ENCODE measurements at places on chromosomes 2 and 18. TPM values are rescaled to one million over a fixed set of nuclear protein-coding genes. Genes with fewer than 3 reads are reported as not detected.

DNA sequence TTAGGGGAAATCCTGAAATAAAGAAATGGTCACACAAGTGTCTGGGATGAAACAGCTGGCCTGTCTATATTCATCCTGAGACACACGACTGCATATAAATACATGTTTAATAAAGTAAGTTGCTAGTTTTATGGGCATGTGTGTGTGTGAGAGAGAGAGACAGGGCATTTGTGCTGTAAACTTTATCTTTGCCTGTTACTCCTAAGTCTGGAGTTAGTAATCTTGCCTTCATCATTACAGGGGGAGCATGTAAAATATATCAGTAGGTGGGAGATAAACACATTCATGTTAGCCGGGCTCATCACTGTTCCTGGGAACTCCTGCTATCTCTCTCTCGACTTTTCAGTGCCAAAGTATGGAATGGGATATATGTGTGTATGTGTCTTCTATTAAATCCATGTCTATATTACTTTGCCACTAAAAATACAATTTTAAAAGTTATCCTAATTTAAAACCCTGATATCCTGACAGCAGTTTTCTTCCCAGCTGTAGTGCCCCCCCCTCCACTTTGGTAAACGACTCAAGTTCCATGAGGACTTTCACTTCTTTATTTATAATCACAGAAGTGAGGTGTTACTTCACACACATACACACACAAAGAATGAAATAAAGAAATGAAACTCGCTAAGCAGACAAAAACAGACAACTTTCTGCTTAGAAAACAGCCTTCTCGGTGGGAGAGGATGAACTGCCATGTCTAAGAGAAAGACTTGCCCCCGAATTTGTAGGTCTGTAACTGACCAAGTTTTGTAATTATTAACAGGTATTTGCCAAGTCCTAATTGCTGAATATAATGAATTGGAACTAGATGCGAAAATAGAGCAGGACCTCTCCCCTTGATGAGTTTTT, 947 bp downstream of the ZEB2 start:
- H3K27me3 ChIP-seq = peaks cover 43% of the 10 kb centered on the region
- H3K4me1 ChIP-seq = peaks cover 44% of the 10 kb centered on the region
- no peak for DNase-seq

GRCh38 chr2:9631878-9632700, 1.3 kb upstream of the YWHAQ start:
- H3K36me3 ChIP-seq = no peaks in the 10 kb centered on the region
- no peak overlapping the region for H3K4me3 ChIP-seq
- H3K4me1 ChIP-seq = peaks cover 33% of the 10 kb centered on the region
- no peaks in the 10 kb centered on the region for H3K27me3 ChIP-seq

DNA sequence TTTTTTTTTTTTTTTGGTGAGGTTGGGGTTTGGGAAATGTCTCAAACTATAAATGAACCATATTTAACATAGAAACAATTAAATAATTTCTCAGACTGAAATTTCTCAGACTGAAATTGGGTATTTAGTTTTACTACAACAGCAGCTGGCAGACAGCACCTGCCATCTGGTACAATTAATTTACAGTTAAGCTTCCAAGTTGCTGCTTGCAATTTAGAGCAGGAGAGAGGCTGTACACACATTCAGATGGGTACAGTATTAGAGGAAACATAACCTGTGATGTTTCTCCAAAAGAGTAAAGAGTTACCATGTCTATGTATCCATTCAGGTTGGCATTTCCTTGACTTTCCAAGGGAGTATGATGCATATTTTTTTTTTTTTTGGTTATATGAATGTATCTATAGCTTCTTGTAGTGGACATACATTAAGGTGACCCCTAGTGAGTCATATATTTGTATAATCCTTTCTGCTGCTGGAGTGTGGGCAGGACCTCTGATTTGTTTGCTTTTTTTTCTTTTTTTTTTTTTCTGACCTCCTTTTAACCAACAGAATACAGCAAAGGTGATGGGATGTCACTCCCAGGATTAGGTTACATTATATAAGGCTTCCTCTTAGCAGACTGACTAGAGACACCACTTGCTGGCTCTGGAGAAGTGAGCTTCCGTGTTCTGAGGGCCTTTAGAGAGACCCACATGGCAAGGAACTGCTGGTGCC, 201.7 kb downstream of the PTH2R start:
- H3K27ac ChIP-seq = no peak overlapping the region
- no peaks in the 10 kb centered on the region for H3K36me3 ChIP-seq
- no peak for DNase-seq
- no peak overlapping the region for H3K4me3 ChIP-seq

LIMS3 gene
- total RNA-seq = 1.7 TPM

FSIP2 gene
- total RNA-seq = not detected

DNA sequence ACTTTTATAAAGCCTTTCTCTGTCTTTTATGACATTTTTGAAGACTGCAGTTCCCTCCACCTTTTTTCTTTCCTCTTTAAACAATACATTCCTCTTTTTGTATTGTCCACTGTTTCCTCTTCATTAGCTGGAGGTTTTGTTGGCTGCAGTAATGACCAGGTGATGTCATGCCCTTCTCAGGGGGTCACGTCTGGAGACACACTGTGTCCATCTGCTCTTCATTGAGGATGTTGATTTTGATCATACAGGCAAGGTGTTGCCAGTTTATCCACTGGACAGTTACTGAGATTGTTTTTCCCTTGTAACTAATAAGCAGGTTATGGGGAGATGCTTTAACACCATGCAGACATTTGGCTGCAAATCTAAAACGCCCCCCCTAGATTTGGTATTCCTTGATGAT, 19.8 kb downstream of the ZNF407 start:
- H3K4me1 ChIP-seq = no peaks in the 10 kb centered on the region
- no peak overlapping the region for H3K4me3 ChIP-seq
- H3K27me3 ChIP-seq = no peaks in the 10 kb centered on the region
- no peaks in the 10 kb centered on the region for H3K36me3 ChIP-seq

FOXI3 gene
- not detected for total RNA-seq

GRCh38 chr18:61833387-61833786, 59.4 kb downstream of the RNF152 start:
- no peaks in the 10 kb centered on the region for H3K36me3 ChIP-seq
- no peak overlapping the region for H3K4me3 ChIP-seq
- DNase-seq = no peak
- H3K27ac ChIP-seq = no peak overlapping the region
- H3K4me1 ChIP-seq = peaks cover 16% of the 10 kb centered on the region
- no peaks in the 10 kb centered on the region for H3K27me3 ChIP-seq

GRCh38 chr2:71154798-71155197, 24.4 kb downstream of the MPHOSPH10 start:
- no peaks in the 10 kb centered on the region for H3K36me3 ChIP-seq
- H3K27ac ChIP-seq = no peak overlapping the region
- DNase-seq = no peak
- H3K4me3 ChIP-seq = no peak overlapping the region
- H3K4me1 ChIP-seq = peaks cover 5% of the 10 kb centered on the region

CSRNP3 gene
- total RNA-seq = not detected

GRCh38 chr2:199469514-199470360, 12.0 kb upstream of the SATB2 start:
- H3K4me3 ChIP-seq = no peak overlapping the region
- DNase-seq = no peak
- peaks cover 81% of the 10 kb centered on the region for H3K27me3 ChIP-seq
- no peak overlapping the region for H3K27ac ChIP-seq

GRCh38 chr2:130251873-130252620, 53.8 kb upstream of the TUBA3E start:
- no peak overlapping the region for H3K4me3 ChIP-seq
- H3K27me3 ChIP-seq = no peaks in the 10 kb centered on the region
- no peaks in the 10 kb centered on the region for H3K36me3 ChIP-seq
- no peak overlapping the region for H3K27ac ChIP-seq
- H3K4me1 ChIP-seq = no peaks in the 10 kb centered on the region

DNA sequence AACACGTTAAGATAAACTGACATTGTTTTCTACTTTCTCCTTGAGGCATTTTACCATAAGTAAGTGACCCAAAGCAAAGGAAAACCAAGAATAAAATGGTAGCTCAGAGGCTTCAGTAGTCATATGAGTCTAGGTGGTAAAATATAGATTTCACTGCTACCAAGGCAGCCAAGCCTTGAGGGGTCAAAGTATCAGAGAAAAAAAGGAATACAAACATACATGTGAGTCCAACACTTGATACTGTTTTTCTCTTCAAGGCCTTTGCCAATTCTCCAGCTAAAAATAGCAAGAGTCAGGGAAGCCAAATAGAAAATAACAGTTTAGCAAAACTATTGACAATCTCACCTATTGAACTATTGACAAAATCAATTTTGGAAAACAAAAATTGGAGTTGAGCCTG, 925.9 kb downstream of the BCL11A start:
- H3K27me3 ChIP-seq = no peaks in the 10 kb centered on the region
- DNase-seq = no peak
- no peak overlapping the region for H3K4me3 ChIP-seq
- H3K27ac ChIP-seq = no peak overlapping the region
- no peaks in the 10 kb centered on the region for H3K36me3 ChIP-seq

DNA sequence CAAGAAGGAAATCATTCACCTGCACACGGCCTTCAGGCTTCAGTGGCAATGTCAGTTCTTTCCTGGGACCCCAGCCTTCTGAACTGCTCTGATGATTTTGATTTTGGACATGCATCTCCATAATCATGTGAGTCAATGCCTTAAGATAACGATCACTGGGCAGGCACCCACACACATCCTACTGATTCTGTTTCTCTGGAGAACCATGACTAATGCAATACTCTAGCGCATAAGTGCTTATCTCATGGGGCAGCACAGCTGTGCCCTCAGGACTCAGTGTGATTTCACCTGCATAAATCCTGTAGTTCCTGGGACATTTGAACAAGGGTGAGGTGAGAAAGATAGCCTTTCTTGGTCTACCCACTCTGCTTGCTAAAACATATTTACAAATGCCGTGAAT, 144.6 kb downstream of the AKAIN1 start:
- no peaks in the 10 kb centered on the region for H3K27me3 ChIP-seq
- H3K27ac ChIP-seq = no peak overlapping the region
- no peaks in the 10 kb centered on the region for H3K36me3 ChIP-seq
- no peak overlapping the region for H3K4me3 ChIP-seq

PJVK gene
- 1.5 TPM for total RNA-seq

GRCh38 chr2:162317058-162317742, 1.3 kb downstream of the IFIH1 start:
- H3K4me3 ChIP-seq = peak overlapping the region; percentile 86
- no peaks in the 10 kb centered on the region for H3K27me3 ChIP-seq
- no peaks in the 10 kb centered on the region for H3K36me3 ChIP-seq
- no peak for DNase-seq
- peaks cover 51% of the 10 kb centered on the region for H3K4me1 ChIP-seq

ARHGEF33 gene
- total RNA-seq = 0.39 TPM

- no peak overlapping the region for H3K27ac ChIP-seq
- H3K4me1 ChIP-seq = no peaks in the 10 kb centered on the region
- no peak overlapping the region for H3K4me3 ChIP-seq
Measured at GRCh38 chr18:32595832-32596231, 125.2 kb upstream of the GAREM1 start.

- peaks cover 27% of the 10 kb centered on the region for H3K36me3 ChIP-seq
- no peak overlapping the region for H3K4me3 ChIP-seq
- H3K27me3 ChIP-seq = no peaks in the 10 kb centered on the region
- no peak overlapping the region for H3K27ac ChIP-seq
- DNase-seq = no peak
Measured at GRCh38 chr2:47014564-47015051, 99.0 kb upstream of the MCFD2 start.

GRCh38 chr18:23353459-23353858, 99.6 kb upstream of the RIOK3 start:
- DNase-seq = no peak
- H3K27ac ChIP-seq = no peak overlapping the region
- H3K36me3 ChIP-seq = no peaks in the 10 kb centered on the region
- peaks cover 5% of the 10 kb centered on the region for H3K4me1 ChIP-seq
- no peak overlapping the region for H3K4me3 ChIP-seq

BCL2 gene
- total RNA-seq = 60.5 TPM

DNA sequence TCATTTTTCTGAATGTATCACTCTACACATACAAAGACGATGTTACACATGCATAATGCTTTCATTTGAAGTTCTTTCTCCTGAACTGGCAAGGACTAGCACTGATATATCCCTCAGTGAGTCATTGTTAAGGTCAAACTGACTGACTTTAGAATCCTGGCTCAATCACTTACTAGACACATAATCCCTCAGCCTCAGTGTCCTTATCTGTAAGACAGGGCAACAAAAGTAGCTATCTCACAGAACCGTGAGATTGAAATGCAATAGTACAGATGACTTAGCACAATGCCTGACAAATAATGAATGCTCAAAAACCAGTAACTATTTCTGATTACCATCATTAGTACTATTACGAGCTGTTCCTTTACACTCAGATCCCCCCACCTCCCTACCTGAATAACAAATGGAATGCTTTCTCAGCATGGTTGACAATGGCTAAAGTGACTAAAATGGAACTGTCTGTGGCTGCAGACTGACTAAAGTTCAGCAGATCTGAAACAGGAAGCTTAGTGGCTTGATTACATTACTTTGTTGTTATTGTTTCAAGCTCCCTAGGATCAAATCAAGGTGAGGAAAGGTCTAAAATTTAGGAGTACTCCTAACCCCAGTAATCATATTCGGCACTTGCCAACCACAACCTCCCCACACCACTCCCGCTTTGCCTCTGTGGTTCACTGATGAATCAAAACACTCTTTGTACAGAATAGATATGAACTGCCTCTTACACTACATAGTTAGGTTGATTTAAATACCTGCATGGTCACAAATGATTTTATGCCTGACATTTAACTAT, 35.8 kb upstream of the CACNB4 start:
- H3K36me3 ChIP-seq = no peaks in the 10 kb centered on the region
- DNase-seq = no peak
- no peak overlapping the region for H3K4me3 ChIP-seq
- no peaks in the 10 kb centered on the region for H3K27me3 ChIP-seq
- H3K4me1 ChIP-seq = no peaks in the 10 kb centered on the region
- H3K27ac ChIP-seq = no peak overlapping the region

DNA sequence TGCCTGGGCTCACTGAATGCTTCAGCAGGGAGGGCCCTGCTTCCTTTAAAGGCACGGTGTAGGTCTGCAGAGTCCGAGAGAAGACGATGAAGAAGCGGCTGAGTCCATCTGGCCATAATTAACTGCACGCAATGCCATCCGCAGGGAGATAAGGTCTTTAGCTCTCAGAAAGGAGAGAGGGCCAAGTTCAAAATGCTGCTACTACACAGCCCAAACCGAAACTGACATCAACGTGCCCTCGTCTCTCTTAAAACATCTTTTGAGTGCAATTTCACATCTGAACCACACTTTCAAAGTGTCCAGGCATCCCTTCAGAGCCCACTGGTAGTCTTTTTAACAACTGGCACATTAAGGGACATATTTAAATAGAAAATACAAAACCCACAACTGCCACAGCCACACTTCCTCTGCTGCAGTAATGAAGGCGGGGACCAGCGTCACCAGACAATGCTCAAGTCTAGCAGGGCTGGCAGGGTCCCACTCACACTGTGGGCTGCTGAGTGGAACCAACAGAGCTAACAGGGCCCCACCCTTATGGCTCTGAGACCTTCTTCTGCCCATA, 35.8 kb downstream of the ST3GAL5 start:
- peak; percentile 75 for DNase-seq
- no peaks in the 10 kb centered on the region for H3K27me3 ChIP-seq
- peaks cover 58% of the 10 kb centered on the region for H3K4me1 ChIP-seq
- H3K27ac ChIP-seq = peak overlapping the region; percentile 82
- H3K4me3 ChIP-seq = peak overlapping the region; percentile 60

- no peak overlapping the region for H3K4me3 ChIP-seq
- H3K4me1 ChIP-seq = no peaks in the 10 kb centered on the region
- no peak overlapping the region for H3K27ac ChIP-seq
- H3K36me3 ChIP-seq = no peaks in the 10 kb centered on the region
- H3K27me3 ChIP-seq = no peaks in the 10 kb centered on the region
Measured at GRCh38 chr2:239464166-239465016, 63.6 kb upstream of the HDAC4 start.
